Right lobe of liver (tissue), 6 donors: ENCODE measurements at places on chromosomes 7 and 10. TPM values are rescaled to one million over a fixed set of nuclear protein-coding genes. Genes with fewer than 3 reads are reported as not detected.

GRCh38 chr7:89772276-89772675, 382.0 kb upstream of the STEAP1 start:
- DNase-seq, result no peak

Gene ZNF365
- total RNA-seq, result not detected

Gene PNLIPRP2
- not detected for total RNA-seq

DNA sequence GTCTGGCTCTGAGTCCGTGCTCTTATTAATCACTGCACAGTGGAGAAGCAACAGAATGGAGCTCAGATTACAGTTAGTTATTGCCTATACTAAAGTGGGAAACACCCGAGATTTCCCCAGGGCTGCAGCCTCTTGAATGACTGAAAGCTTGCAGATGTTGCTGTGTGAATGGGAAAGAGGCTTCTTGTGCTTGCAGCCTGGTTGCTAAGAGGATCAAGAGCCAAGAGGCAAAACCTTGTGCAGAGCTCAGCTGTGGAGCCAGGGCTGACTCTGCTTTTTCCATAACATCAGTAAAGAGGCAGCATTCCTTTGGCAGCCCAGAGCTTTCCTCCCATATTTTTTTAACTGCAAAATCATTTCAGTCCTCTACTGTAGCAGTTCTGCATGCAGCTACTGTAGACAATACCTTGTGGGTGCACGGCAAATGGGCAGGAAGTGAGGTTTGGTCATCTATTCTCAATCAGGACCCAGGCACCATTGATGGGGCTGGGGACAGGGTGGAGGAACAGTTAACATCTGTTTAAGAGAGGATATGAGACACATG, 86.5 kb downstream of the RALA start:
- DNase-seq, result no peak
